Mammary epithelial cell (primary cell): ENCODE measurements at places on chromosomes 4 and X.
A peak's percentile ranks its signal among the peaks of the same experiment; 100 is the strongest.

- DNase-seq, result no peak
These were observed 304.0 kb upstream of the BMP3 start for GRCh38 chr4:80726471-80726870.

DNA sequence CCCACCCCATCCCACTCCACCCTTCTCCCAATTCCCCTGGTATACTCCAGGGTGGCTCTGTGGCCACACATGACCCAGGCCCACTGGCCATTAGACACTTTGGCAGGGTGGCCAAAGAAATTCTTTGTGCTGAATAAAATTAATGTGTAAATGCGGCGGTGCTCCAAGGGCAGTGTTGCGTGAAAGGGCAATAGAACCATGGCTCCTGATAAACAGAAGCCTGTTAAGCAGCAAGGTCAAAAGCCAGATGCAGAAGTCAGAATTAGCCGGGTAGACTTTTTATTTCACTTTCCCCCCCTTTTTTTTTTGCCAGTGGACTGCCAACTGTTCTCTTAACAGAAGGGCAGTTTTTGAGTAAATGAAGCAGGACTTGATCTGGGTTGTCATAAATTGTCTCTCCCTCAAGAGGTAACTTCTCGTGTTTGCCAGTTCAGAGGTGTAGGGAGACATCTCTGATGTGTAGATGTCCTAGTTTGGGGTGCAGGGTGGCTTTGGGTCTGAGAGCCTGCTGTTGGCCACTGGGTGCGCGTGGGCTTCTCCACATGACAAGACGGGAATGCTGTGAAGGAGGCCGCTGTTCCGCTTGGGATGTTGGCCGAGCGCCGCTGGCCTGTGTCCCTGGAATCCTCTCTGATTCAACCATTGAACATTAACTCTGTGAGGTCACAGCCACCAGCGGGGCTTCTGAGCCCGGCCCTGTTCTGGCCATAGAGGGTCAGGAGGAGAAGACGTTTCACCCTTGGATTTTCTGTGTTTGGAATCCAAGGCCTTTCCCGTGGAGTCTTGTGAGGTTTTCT lies 139.5 kb downstream of the TBL1X start:
- DNase-seq, result no peak

DNA sequence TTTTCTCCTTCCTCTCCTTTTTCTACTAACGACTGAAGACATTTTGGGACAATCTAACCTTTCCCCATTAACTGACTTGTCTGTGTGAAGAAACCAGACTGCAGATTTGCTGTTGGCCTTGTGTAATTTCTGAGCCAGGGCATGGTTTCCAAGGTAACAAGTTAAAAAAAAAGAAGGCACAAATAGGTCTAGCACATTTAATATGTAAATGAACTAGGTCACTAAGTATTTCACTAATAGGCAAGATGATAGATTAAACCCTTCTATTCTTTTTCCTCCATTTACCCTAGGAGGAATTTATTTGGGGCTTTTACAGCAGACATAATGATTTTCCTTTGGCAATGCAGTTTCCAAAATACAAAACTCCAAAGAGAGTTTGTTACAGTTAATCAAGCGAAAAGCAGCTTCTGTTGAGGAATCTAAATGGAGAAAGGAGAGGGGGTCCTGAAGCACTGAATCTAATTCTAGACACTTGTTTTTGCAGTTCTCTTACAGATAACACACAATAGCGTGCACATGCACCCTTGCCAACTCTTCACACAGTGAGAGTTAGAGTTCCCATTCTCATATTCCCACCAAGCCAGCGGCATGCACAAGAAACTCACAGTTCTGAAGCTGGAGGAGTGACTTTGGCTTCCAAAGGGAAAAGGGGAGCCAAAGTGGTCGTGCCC lies 72.0 kb downstream of the TSPAN5 start:
- no peak for DNase-seq

DNA sequence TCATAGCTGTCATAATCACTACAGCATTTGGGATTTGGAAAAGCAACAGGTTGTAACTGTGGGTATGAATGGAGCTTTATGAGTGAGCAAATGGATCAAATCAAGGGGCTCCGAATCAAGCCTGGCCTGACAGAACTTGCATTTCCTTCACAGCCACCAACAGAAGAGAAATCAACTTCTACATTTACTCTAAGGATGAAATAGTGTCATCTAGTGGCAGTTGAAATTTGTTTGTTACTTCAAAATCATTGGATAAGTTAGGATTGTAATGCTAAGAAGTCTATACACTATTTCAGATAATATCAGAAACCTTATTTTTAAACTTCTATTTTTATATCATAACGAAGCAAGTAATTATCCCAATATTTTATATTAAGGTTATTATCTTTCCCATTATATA lies 10.7 kb upstream of the WDR17 start:
- no peak for DNase-seq

GRCh38 chr4:78040431-78040830 lies 16.7 kb upstream of the FRAS1 start:
- DNase-seq, result peak; percentile 31

DNA sequence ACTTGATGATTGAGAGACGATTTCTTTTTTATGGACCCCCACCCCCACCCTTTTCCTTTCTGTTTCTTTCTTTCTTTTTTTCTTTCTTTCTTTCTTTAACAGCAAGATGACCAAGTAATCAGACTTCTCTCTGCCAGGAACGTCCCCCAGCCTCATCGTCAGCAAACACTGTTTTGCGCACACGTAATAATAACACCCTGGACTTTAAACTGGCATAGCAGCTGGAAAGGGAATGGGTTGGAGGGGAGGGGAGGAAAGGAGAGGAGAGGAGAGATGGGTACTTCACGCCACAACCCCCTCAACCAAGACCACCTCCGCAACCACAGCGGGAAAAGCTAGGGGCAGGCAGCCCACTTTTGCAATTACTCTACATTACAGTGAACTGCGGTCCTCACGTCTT lies 1.1 kb downstream of the GABRA2 start:
- DNase-seq, result no peak

- peak; percentile 10 for DNase-seq
These were observed 16.8 kb downstream of the ARHGAP6 start for GRCh38 chrX:11648705-11649519.

GRCh38 chr4:107824350-107825071 lies at the start of gene SGMS2:
TSS of gene SGMS2 (plus strand) at chr4:107824932. CDS start at chr4:107895554, 70,622 bp downstream.
- DNase-seq, result peak; percentile 95

GRCh38 chr4:74228691-74229640 lies 71.0 kb downstream of the MTHFD2L start:
- peak; percentile 68 for DNase-seq

- DNase-seq, result no peak
These were observed 393.4 kb downstream of the MID1IP1 start for GRCh38 chrX:39194673-39195072.

DNA sequence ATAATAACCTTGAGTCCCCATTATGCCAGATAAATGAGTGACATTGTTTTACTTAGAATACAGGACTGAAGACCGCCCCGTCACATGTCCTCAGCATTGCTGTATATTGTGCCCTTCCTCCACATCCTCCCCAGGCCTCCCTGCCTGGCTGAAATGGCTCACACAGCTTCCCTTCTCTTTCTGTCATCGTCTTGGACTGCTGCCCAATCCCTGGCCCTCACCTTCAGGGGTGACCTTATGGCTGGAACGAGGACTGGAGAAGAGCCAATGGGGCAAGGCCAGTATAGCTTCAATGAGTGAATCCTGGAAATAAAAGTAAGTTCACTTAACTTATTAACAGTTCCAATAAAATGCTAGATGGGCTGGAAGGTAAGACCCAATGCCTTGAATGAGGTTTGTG lies 2.7 kb downstream of the KCNE5 start:
- DNase-seq, result no peak

DNA sequence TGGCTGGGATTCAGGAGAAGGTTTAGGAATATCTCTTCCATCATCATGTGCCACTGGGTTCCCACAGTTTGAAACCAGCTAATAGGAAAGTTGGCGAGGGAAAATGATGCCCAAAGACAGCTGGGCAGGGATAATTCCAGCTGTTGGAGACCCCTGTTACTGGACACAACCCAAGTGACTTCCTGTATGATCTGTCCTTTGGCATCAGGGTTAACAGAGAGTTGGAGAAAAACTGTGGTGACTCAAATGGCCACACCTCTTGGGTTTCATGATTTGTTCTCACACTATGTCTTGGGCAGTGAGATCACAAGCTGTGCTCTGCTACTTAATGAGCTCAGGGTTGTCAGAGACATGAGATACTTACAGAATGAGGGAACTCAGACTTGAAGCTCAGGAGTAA lies 3.8 kb downstream of the FGF16 start:
- peak; percentile 76 for DNase-seq

DNA sequence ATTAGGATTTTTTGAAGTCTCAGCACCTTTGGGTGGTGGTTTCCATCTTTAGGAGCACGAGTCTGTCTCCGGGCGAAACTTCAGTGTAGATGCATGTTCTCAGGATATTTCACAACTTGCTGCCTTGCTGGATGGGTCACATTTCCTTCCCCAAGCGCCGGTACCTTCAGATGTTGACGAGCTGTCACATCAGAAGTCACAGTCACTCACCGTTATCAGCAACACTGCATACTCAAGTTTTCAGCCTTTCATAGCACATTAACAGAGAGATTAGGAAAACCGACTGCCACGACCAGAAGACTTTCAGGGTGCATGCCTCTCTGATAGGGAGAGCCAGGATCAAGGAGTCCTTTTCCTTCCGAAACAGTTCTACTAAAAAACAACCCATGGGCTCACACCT lies 77.8 kb downstream of the SHROOM2 start:
- no peak for DNase-seq

- no peak for DNase-seq
These were observed 29.0 kb downstream of the WDFY3 start for GRCh38 chr4:84937381-84937977.

- DNase-seq, result no peak
These were observed 305.6 kb upstream of the NR3C2 start for GRCh38 chr4:148747721-148748268.

GRCh38 chr4:12177416-12177815 lies 748.7 kb upstream of the HS3ST1 start:
- no peak for DNase-seq

DNA sequence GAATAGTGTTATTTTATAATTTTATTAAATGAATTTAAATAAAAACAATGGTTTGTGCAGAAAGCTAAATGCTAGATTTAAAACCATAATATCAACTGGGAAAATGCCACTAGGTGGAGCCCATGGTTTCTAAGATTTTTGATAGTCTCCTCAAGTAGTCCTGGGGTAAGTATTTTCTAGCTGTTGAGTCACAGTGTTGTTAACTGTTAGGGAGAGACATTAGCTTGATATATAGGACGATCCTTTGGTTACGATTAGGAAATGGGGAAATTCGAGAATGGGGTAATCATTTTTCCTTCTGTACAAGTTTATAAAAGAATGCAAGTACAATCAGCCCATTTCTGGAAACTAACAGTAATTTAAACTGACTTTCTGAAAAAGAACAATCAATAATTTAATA lies 378.4 kb downstream of the ANKRD50 start:
- peak; percentile 81 for DNase-seq

GRCh38 chr4:125390126-125390525 lies 75.4 kb downstream of the FAT4 start:
- peak; percentile 64 for DNase-seq

DNA sequence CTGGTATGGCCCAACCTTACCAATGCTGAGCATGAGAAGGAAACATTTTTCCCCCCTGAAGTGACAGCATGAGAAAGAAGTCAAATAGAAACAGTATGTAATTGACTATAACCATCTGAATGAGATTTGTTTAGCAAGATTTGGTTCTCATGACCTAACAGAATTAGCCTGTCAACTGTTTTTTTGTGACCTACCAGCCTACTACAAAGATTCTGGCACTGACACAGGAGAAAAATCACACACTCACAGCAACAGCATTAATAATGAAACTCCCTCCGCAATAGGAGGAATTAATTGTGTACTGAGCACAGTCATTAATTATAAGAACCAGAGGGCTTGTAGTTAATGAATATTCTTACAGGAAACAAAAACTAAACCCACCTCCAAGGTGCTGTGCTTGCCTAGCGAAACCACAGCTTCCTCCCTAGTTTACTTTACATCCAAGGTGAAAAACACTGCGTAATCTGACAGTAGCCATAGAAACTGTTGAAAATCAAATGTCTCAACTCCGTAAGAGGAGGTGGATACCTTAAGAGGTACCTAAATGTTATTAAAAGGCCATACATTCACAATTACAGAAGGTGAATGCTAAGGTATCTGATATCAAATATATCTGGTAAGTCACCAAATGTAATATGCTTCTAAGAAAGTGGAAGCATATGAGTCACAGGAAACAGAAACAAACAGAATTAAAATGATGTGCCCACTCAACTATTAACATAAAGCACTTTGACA lies 34.9 kb downstream of the MMRN1 start:
- no peak for DNase-seq

- peak; percentile 89 for DNase-seq
These were observed 342.4 kb downstream of the BCOR start for GRCh38 chrX:39755143-39756032.

GRCh38 chr4:75037252-75037651 lies 104.3 kb downstream of the PARM1 start:
- no peak for DNase-seq

DNA sequence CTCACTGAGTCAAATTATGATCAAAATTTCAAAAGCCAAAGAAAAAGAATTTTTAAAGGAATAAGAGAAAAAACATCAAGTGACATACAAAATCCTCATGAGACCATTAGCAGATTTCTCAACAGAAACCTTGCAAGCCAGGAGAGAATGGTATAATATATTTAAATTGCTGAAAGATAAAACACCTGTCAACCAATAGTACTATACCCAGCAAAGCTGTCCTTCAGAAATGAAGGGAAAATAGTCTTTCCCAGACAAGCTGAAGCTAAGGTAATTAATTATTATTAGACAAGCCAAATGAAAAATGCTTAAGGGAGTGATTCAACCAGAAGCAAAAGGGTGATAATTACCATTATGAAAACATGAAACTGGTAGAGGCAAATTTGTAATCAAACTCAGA lies 104.2 kb upstream of the TET2 start:
- no peak for DNase-seq
